Brain (organoid and tissue), 16 donors: ENCODE measurements at places on chromosomes 16 and 17.

- no peak for DNase-seq
These were observed 65.1 kb upstream of the HAS3 start for GRCh38 chr16:69040144-69040909.

- no peak for DNase-seq
These were observed 28.4 kb downstream of the SLC25A10 start for GRCh38 chr17:81740395-81740961.

DNA sequence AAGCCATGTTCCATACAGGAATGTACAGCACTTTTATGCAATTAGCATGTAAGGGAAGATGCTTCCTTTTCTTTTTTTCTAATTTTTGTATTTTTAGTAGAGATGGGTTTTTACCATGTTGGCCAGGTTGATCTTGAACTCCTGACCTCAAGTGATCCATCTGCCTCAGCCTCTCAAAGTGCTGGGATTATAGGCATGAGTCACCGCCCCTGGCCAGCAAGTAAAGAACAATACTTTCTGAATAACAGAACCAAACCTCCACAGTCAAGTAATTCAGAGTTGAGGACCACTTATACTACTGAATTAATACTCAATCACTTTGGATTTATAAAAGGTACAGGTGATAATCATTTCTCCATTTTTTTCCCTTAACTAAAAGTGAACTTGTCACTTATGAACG is 13.0 kb downstream of the C16orf87 start:
- no peak for DNase-seq

DNA sequence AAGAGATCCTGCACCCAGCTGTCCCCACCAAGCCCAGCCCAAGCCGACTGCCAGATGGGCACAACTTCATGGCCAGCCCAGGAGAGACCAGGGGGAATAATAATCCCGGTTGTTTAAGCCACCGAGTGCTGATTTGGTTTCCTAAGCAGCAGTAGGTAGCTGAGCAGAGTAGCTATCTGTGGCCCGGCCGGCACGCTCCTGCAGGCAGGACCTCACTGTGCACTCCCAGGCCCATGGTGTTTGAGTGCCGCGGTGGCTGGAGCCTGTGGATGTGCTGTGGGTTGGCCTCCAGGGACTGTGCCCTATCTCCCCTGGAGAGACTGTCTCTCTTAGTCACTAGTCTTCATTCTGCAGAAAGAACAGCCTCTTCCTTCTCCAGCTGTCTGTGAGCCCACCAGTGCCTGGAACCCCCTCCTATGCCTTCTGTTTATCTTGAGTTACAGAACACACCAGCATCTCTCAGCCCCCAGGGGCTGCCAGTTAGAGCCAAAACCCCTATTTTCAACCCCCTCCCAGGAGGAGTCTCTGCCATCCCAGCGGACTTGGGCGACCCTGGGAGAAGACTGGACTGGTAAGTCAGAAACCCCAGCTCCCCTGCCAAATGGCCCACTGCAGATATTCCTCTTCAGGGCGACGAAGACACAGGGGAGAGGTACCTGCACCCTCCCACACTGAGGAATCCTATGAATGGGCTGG is 152.0 kb downstream of the SDK2 start:
- DNase-seq, result no peak

- DNase-seq, result no peak
These were observed 28.2 kb downstream of the USP31 start for GRCh38 chr16:23121024-23121423.

- DNase-seq, result no peak
These were observed 28.8 kb downstream of the HEATR6 start for GRCh38 chr17:60049936-60050335.

GRCh38 chr17:6506679-6507231 is 49.6 kb downstream of the PITPNM3 start:
- no peak for DNase-seq

DNA sequence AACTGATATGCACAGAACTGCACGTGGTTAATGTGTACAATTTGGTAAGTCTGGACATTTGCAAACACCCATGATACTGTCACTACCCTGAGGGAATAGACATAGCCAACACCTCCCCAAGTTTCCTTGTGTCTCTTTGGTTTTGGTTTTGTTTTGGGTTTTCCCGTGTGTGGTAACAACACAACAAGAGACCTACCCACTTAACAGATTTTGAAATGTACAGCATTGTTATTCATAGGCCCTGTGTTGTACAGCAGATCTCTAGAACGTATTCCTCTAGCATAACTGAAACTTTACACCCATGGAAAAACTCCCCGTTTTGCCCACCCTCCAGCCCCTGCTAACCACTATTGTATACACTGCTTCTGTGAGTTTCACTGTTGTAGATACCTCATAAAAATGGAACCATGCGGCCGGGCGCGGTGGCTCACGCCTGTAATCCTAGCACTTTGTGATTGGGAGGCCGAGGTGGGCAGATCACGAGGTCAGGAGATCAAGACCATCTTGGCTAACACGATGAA is 76.3 kb upstream of the TBC1D3K start:
- DNase-seq, result no peak

DNA sequence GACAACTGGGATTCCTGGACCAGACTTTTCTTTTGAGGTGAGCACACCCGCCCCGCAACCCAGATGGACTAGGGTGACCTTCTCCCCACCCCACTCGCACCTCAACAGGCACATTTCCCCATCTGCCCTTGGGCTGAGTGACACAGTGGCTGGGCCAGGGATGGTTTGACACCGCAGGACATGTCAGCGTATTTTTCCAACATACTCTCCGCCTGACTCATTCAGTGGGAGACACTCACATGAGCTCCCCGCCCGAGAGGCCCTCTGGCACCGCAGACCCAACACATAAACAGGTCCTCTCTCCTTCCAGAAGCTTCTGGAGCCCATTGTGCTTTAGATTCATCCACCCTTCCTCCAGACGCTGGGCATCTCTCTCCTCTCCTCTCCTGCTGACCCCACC is 69.4 kb downstream of the ZDHHC7 start:
- DNase-seq, result no peak

DNA sequence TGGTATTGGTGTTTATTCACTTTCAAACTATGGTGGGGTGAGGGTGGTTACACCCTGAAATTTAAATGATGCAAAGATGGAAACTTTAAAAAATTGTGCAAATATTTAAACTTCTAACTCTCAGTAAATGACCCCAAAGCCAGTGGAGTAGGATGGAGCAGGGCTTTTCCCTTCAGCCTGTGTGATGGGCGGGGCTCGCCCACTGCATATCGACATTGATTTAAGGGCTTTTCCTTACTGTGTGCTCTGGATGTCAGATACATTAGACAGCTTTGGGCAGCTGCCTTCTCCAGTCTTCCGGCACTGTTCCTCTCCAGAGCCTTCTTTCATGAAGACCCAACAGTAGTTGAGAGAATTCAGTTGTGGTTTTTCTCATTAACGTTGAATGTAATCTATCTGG is 99.9 kb downstream of the SPECC1 start:
- no peak for DNase-seq
